ENCODE measurements at places on chromosomes 2 and 18. TPM values are rescaled to one million over a fixed set of nuclear protein-coding genes. Genes with fewer than 3 reads are reported as not detected.

The FAM110C gene
- total RNA-seq: 48.3 TPM

The TCF7L1 gene
- 0.49 TPM for total RNA-seq

The RNF152 gene
- 6.8 TPM for total RNA-seq

The RUFY4 gene
- not detected for total RNA-seq

The PRKAG3 gene
- total RNA-seq: not detected

DNA sequence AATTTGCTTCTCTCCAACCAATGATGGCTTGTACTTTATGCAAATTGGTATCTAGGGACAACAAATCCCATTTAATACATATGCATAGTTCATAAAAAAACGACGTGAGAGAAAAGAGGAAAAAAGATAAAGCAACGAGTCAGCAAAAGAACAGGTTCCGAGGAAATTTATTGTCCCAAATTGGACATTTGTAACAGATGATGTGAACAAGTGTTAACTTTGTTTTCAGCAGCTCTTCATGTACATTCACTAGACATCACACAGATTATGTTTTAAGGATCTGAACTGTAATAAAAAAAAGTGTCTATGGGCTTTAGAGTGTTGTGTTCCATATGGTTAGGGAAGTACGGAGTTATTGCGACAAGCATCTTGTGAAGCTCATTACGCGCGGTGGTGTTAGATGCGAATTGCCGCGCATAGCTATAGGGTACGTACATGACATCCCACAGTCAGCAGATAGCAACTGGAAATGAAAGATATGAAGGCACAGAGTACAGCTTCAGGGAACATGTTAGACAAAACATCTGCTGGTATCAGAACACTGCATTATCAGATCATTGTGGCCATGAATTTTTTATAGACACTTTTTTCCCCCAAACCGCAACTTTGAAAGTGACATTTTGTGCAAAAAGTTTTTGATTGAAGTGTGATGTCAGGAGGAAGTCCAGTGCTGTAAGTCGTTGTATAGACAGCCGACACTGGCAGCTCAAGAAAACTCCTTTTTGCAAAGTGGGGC is 1073.1 kb upstream of the FANCL start:
- H3K27me3 ChIP-seq: no peaks in the 10 kb centered on the region
- DNase-seq: no peak
- H3K4me1 ChIP-seq: no peaks in the 10 kb centered on the region
- no peak overlapping the region for H3K27ac ChIP-seq
- no peak overlapping the region for H3K4me3 ChIP-seq

- no peaks in the 10 kb centered on the region for H3K4me1 ChIP-seq
- H3K27ac ChIP-seq: no peak overlapping the region
- no peaks in the 10 kb centered on the region for H3K27me3 ChIP-seq
- H3K36me3 ChIP-seq: no peaks in the 10 kb centered on the region
- no peak for DNase-seq
- no peak overlapping the region for H3K4me3 ChIP-seq
Observed at GRCh38 chr2:200174433-200175216, 131.9 kb upstream of the SPATS2L start.

GRCh38 chr18:34031810-34032209 is 192.9 kb downstream of the NOL4 start:
- no peaks in the 10 kb centered on the region for H3K4me1 ChIP-seq
- no peaks in the 10 kb centered on the region for H3K36me3 ChIP-seq
- H3K27me3 ChIP-seq: no peaks in the 10 kb centered on the region
- DNase-seq: no peak
